ENCODE measurements at places on chromosomes 1 and 21.

DNA sequence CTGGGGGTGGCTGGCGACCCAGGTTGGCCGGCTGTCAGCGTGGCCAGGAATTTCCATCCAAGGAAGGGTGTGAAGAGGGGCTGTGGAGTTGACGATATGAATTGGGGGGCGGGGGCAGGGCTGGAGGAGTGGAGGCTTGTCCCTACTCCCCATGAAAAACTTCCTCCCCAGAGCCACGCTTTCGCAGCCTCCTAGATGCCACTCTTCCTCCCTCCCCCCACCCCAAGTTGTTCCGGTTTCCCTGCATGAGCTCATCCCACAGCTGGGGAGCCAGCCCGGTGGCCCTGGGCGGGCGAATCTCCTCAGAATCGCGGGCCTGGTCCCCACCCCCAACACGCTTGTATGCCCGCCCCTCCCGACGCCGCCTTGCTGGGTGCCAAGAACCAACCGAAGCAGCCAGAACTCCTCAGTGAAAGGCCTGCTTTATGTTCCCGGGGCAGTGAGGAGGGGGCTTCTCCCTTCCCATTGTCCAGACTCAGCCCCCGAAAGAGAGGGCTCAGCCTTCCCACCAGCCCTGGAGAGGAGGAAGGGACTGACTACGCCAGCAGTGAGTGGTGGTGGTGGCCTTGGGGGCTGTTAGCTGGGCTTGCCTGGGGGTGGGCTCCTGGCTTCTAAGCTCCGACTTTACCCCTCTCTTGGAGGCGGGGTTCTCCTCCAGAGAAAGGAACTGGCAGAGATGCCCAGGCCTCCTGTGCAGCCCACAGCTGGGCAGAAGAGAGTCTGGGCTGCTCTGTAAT, 1.8 kb upstream of the CSMD2 start:
- DNase-seq: no peak

- DNase-seq: no peak
Observed at GRCh38 chr1:39898648-39899603, 2.8 kb downstream of the MYCL start.

GRCh38 chr1:116178837-116179236, 67.6 kb downstream of the MAB21L3 start:
- DNase-seq: no peak

GRCh38 chr1:40951943-40952743, 27.4 kb upstream of the CTPS1 start:
- DNase-seq: peak; percentile 21

DNA sequence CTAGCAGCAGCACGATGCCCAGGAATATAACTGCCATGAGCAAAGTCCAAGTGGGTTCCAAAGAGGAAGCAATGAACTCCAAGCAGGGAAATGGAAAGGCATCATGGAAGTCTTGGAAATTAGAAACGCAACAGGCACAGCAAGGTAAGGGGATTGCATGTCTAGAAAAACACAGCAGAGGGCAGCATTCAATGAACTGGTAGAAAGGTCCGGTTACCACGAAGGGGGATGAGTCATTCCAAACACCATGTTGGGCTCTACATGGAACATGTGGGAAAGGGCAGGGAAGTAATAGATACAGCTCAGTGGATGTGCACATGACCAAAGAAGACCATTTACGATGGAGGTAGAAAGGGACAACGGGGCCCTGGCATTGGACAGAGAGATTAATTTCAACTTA, 36.4 kb downstream of the RXRG start:
- DNase-seq: peak; percentile 14

DNA sequence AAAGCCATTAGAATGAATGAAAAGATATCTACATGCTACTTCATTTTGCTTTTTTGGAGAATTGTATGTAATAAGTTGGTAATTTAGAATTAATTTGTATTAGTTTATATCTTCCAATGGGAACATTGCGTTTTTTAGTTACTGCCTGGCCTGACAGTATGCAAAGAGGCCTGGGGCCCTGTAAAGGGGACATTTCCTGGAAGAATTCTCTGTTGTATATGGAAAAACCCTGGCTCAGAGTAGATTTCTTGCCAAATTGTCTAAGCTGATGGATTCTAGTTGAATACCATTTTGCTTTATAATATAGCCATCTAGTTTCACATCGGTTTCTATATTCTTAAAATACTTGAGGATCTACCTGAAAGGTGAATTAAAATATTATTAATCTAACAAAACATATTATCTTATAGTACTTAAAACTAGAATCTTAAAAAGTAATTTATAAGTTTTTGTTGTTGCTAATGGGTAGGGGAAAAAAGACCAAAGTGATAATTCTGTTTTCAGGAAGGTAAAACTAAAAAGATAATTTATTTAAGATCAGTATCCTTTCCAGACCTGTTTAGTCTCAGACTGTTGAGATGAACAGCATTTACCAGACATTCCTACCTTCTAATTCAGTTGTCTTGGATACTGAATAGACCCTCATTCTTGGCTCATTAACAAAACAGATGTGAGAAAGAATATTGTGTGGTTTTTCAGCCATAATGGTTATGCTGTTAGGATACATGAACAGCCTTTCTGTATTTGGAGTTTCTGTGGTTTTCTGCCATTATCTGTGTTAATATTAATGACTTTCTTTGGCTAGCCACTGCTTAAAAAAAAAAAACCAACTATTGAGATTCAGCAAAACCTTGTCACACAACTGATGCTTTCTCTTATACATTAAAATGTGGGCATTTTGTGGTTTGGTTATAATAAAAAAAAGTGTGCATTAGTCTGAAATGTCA, 4.8 kb downstream of the AGO3 start:
- DNase-seq: no peak

- no peak for DNase-seq
Observed at GRCh38 chr1:203225071-203225470, 4.4 kb downstream of the CHIT1 start.

DNA sequence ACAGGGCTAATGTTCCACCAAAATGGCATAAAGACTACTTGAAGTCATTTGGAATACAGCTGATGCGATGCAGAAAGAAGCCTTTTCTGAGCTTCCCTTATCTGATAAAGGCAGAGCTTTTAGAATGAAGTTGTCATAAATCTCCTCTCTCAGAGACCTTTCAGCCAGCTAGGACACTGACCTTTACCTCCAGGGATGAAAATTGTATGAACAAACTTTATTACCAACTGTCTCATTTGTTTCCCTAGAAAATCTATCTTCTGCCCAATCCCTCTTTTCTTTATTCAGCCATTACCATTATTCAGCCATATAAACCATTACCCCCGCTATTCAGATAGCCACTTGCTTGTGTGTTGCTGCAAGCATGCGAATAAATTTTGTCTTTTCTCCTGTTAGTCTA, 29.7 kb upstream of the RNF2 start:
- no peak for DNase-seq

DNA sequence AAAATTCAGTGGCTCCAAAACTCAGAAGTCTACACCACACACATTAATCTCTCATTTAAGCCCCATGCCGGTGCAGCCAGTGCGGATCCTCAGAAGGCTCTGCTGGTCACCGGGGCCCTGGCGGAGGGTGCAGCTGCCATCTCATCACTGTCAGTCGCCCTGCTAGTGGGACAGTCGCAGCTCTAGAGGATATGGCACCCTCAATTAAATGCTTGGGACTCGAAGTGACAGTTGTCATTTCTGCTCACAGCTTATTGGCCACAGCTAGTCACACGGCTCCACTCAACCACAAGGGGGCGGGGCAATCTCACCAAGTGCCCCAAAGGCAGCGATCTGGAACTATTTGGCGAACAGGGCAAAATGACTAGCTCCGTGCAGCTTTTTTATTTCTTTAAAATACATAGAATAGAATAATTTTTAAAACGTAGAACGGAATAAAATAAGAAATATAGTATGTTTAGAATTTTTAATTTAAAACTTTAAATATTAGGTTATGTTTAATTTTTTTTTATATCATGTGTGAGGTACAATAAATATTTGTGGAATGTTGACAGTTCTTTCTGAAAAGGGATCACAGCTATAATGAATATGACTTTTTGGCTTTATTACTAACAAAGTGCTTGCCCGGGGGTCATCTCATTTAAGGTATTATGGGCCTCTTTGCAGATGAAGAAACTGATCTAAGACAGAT, 8.0 kb upstream of the MAN1C1 start:
- DNase-seq: peak; percentile 77

GRCh38 chr1:150366416-150367296, 2.7 kb downstream of the RPRD2 start:
- no peak for DNase-seq

DNA sequence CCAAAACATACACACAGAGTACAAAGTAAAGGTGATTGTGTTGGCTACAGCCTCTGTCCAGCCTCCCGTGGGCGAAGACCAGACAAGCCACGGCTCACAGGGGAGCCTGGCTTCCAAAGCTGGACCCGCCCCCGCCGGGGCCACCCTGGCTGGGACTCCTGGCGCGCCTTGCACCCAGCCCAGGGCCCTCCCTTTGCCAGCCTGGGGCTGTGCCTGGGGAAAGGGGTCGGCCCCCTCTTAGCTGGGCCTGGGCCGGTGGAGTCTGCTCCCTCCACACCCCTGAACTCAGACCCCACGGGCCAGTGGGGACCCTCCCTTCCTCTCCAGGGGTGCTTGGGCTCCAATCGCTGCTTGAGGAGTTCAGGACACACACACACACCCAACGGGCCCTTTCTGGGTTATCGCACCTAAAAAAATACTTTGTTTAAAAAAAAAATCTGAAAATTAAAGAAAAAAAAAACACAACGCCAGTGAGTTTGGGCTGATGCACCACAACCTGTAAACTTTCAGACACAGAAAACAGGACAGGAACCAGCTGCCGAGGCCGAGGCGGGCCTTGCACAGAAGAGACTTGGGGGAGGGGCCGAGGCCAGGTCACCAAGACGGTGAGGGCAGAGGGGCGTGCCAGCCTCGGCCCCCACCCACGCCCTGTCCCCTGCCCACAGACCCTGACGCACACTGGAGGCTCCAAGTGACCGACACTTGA, 56.3 kb downstream of the KCNAB2 start:
- DNase-seq: no peak

- DNase-seq: no peak
Observed at GRCh38 chr21:20270365-20271055, 727.7 kb upstream of the NCAM2 start.

GRCh38 chr21:32824950-32825349, 53.4 kb upstream of the PAXBP1 start:
- DNase-seq: no peak

GRCh38 chr1:229013981-229014380, 256.9 kb upstream of the RAB4A start:
- DNase-seq: no peak

DNA sequence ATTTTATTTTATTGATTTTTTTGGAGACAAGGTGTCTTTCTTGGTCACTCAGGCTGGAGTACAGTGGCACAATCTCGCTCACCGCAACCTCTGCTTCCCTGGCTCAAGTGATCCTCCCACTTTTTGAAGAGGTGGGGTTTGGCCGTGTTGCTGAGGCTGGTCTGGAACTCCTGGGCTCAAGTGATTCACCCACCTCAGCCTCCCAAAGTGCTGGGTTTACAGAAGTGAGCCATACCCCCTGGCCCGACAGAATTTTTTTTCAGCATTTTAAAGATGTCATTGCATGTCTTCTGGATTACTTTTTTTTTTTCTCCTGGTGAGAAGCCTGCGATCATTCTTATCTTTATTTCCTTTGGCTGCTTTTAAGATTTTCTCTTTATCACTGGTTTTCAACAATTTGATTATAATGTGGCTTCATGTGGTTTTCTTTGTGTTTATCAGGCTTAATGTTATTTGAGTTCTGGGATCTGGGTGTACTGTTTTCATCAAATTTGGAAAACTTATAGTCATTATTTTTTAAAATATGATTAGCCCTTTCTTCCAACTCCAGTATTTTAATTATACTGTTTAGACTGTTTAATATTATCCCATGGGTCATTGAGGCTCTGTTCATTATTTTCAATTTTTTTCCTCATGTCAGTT, 23.1 kb upstream of the PTBP2 start:
- DNase-seq: no peak

- no peak for DNase-seq
Observed at GRCh38 chr1:42311897-42312296, 23.1 kb downstream of the FOXJ3 start.

- no peak for DNase-seq
Observed at GRCh38 chr1:28326515-28326914, 2.3 kb upstream of the MED18 start.

GRCh38 chr1:189627427-189627826, 850.2 kb downstream of the BRINP3 start:
- no peak for DNase-seq

- DNase-seq: no peak
Observed at GRCh38 chr1:44611866-44612265, 62.4 kb downstream of the TMEM53 start.
